Hematopoietic multipotent progenitor cell treated with erythropoietin and hydrocortisone succinate and interleukin-3 and kit ligand, for 6 days (in vitro differentiated cells): ENCODE measurements at places on chromosomes 3 and 15.

GRCh38 chr3:48711727-48712126 lies 5.3 kb downstream of the IP6K2 start:
- no peak for DNase-seq

DNA sequence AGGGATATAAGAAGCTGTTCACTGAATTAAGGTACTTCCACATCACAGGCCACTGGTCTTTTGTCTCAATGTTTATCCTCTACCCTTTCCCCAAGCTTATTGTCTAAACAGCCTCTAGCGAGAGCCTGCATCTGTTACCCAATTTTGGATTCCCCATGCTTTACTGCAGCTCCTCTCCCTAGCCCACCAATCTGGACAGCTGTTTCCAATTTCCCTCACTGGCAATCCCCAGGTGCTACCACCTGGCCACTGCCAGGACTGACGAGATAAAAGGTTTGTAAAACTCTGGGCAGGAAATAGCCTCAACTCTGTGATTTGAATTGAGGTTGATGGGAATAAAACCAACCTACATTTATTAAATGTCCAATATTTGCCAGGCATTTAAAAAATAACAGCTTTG lies 58.0 kb upstream of the TEX9 start:
- no peak for DNase-seq

- no peak for DNase-seq
Measured at GRCh38 chr3:23837691-23838090, 31.9 kb downstream of the UBE2E1 start.

DNA sequence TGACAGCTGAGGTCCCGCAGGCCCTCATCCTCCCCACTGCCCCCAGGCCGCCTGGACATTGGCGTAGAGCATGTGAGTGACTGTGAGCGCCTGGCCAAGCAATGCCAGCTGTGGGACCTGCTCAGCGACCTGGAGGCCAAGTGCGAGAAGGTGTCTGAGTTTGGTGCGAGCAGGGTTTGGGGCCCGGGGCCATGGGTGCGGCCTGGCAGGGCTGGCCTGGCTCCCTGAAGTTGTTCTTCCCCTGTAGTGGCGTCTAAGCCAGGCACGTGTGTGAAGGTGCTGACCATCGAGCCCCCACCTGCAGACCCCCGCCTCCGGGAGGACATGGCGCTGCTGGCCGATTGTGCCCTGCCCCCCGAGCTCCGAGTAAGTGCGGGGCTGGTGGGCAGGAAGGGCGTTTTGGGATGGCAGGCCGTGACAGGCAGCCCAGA lies 4.2 kb downstream of the ABTB1 start:
- DNase-seq: no peak

- DNase-seq: no peak
Measured at GRCh38 chr15:91890614-91891013, 37.1 kb downstream of the SLCO3A1 start.
